ENCODE measurements at places on chromosomes 12 and 14.

DNA sequence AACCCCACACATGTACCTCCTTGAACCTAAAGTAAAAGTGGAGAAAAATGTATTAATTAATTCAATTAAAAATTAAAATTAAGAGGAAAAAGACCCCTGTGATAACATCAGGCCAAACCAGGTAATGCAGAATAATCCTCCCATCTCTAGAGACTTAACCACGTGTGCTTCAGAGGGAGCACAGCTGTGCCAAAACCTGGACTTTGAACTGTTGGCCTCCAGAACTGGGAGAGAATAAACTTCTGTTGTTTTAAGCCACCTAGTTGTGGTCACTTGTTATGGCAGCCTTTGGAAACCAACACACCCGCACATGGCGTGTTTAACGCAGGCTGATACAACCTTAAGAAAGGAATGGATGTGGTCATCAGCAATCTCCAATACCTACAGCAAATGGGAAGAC is 23.8 kb downstream of the OAS2 start:
- no peak for DNase-seq

GRCh38 chr14:103849151-103849886 is 1.9 kb upstream of the PPP1R13B start:
- no peak for DNase-seq

- no peak for DNase-seq
These were observed 349.0 kb downstream of the GLT1D1 start for GRCh38 chr12:129202109-129202814.

DNA sequence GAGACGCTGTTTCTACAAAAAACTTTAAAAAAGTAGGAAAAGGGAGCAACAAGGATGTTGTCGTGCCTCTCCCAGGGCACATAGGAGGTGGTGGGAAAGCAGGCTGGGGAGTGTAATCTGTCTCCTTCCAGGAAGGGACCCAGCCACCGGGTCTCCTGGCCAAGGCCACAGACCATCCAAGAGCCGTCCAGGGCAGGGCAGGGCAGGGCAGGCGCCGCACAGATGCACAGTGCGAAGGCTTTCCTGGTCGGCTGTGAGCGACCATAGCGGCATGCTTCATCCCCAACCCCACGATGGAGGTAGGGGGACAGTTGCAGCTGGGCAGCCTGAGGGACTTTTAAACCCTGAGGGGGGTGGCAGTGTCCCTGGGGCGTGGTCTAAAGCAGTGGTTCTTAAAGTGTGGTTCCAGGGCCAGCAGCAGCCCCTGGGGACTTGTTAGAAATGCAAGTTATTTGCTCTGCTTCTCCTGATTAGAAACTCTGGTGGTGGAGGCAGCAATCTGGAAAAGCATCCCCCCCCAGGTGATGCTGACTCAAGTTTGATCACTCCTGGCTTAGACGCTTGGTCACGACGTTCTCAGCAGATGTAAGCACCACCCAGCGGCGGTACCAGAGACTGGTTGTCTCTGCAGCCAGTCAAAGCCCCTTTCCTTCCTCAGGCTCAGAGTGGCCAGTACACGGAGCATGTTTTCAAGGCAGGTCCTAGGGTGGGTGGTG is 197.4 kb upstream of the PRMT8 start:
- DNase-seq = no peak

GRCh38 chr12:104722601-104723534 is 235.2 kb downstream of the SLC41A2 start:
- peak; percentile 53 for DNase-seq

GRCh38 chr14:101564819-101565698 is 3.8 kb downstream of the DIO3 start:
- DNase-seq = no peak

DNA sequence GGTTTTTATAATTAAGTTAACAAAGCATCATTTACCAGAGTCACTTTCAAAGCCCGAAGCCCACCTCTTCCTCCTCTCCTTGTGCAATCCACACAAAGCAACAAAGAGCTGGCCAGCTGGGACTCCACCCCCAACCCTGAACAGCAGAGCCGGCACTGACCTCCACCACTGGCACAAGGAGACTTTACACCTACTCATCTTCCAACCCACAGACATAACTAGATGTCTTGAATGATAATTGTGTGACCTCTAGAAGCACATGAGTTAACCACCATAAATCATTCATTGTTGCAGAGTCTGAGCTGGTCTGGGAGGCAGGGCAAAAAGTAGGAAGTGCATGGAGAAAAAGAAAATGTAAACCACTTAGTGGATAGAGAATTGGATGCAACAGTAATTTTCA is 72.2 kb downstream of the ST8SIA1 start:
- no peak for DNase-seq

GRCh38 chr12:124915239-124916236 is 1.1 kb upstream of the UBC start:
- no peak for DNase-seq

GRCh38 chr12:111102102-111102739 is 181.8 kb upstream of the MYL2 start:
- DNase-seq = no peak

- no peak for DNase-seq
These were observed 67.0 kb downstream of the EML1 start for GRCh38 chr14:99860219-99860618.

- DNase-seq = no peak
These were observed 35.1 kb upstream of the OTOGL start for GRCh38 chr12:80064269-80064668.

- no peak for DNase-seq
These were observed 2.3 kb downstream of the WNT1 start for GRCh38 chr12:48980389-48980952.

DNA sequence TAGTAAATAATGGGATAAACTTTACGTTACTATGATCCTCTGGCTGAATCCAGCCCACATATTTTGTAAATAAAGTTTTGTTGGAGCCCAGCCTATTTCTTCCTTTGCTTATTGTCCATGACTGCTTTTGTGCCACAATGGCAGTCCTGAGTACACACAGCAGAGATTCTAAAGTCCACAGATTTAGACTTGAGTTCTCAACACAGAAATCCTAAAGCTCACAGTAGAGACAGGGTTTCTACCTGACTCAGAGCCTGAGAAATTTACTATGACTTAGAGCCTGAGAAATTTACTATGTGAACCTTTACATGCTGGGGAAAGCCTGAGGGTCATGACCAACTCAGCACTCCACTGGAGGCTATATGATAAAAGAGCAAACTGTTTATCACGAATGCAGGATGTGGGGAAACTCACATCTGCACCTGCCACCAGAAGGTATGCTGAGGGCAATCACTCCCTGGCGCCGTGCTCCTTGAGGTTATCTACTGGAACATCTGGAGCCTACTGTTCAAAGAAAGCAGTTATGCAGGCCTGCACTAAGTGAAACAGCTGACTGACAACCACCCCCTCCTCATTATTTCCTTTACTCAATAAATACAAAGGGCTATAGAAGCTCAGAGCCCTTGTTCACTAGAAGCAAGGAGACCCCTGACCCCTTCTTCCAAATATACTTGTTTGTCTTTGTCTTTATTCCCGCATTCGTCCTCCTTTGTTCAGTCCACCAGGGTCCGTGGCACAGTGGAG is 52.6 kb upstream of the BICD1 start:
- no peak for DNase-seq

DNA sequence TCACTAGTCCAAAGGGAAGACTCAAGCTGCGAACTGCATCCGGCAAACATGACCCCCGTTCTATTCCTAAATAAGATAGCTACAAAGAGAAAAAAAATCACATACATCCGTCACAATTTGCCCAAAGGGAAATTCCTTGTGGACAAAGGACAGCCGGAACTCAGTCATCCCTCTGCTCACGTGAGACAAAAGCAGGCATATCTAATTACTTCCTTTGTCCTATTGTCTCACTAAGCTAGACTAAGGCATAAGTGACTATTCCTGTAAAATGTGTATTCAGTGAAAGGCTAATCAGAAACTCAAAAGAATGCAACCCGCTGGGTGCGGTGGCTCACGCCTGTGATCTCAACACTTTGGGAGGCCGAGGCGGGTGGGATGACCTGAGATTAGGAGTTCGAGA is 27.2 kb upstream of the NINJ2 start:
- DNase-seq = no peak

GRCh38 chr14:100542619-100543205 is 44.5 kb downstream of the BEGAIN start:
- DNase-seq = no peak

DNA sequence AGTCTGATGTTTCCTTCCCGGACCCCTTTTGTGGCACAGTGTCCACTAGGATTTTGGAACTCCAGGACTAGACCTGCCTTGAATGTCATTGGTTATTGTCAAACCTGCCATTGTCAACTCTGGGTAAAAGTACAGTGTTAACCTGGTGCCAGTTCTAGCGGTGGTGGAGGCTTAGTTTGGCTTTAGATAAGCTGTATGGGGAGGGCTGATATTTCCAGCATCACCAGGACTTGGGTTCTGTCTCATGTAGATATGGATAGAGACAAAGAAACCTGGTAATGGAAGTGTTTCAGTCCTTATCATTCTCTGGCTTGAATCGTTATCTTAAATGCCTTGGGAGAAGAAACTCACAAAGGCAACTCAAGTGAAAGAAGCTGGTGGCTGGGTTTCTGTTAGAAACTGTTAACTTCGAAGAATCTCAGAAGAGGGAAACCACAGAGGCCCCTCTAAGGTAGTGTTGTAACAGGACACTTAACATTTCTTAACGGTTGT is 10.6 kb downstream of the CHST11 start:
- no peak for DNase-seq

GRCh38 chr14:23366426-23366921 is 1.5 kb upstream of the EFS start:
- no peak for DNase-seq

- no peak for DNase-seq
These were observed 670 bp upstream of the BEGAIN start for GRCh38 chr14:100587763-100588411.

DNA sequence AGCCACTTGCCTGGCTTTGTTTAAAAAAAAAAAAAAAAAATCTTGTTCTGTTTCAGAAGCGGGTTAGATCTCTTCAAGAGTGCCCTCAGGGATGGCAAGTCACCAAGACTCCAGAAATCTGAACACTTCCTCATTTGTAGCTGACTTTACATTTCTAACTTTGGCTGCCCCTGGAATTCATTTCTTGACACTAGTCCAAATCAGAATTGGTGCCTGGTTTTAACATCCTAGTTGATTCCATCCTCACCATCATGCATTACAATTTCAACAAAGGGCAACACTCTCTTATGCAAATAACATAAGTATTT is 295.5 kb downstream of the RMST start:
- no peak for DNase-seq

DNA sequence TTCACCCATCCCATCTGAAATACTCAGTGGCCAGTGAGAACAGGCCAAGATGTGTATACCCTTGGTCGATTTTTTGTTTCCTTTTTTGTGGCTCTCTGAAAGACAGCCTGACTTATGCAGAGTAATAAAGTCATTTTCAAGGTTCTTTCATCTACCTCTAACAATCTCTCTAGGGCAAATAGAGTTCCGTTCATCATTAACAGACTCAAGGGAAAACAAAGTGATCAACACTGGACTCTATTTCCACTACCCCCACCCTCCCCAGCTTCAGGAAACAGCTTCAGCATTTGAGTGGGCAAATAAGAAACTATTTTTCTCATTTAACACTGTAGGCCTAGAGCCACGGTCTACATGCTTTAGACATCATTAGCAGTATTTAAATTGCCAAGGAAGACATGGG is 15.9 kb downstream of the PRKAB1 start:
- no peak for DNase-seq

DNA sequence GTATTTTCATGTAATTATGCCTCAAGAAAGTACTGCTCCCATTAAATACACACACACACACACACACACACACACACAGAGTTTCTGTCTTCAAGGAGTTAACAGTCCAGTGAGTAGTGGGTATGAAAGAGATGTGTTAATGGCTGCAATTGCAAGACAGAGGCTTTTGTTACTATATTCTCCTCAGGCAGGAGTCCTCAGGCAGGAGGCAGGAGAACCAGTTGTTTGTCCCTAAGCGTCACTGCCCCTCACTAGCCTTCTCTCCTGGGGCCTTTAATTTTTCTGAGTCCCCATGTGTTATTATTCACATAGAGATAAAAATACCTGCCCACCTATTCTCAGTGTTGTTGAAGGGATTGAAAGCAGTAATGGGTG is 31.2 kb downstream of the DAD1 start:
- no peak for DNase-seq

DNA sequence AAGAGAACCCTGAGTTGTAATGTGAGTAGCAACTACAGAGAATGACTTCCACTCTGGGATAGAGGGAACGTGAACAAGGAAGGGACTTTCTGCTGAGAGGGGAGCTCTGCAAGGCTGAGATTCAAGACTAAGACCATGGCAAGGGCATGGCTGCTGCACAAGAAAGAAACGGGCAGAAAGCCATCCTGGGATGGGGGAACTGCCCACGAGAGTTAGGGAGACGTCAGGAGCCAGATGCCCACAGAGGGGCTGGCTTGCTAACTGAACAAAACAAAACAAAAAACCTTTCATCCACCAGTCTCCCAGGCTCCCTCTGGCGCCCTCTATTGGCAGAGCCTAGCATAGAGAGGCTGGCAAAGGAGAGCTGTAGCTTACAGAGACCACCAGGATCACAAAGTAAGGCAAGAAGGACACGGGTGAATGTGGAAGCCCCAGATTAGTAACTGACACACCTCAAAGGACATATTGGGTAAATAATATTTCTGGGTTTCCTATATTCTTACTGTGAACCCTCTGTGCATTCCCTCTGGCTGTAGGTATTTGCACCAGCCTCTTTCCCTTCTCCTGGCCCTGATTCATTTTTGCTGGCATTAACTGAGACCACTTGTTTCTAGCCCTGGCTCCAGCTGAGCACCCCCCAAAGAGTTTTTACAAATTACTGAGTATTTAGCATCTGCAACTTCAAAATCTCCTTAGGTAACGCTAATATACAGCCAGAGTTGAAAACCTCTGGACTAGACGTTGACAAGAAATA is 338.3 kb downstream of the EMP1 start:
- DNase-seq = peak; percentile 85

GRCh38 chr12:73414926-73415325 is 1122.7 kb upstream of the ATXN7L3B start:
- DNase-seq = no peak

DNA sequence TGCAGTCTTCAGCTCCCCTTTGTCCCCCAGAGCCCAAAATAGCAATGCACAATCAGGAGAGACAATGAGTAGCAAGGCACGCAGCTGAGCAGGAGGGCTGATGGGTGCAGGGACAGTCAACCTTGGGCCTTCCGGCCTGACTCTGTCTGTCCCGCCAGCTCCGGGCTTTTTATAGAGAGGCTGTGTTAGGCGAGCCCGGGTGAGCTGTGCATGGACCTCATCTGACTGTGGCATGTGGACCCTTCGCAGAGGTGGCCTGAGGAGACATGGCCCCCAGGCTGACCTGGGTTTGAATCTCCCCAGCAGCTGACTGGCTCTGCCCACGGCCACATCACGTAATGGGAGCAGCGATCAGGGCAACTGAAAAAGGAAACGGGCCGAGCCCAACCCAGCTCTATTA is 177.9 kb downstream of the TSPAN9 start:
- DNase-seq = no peak

DNA sequence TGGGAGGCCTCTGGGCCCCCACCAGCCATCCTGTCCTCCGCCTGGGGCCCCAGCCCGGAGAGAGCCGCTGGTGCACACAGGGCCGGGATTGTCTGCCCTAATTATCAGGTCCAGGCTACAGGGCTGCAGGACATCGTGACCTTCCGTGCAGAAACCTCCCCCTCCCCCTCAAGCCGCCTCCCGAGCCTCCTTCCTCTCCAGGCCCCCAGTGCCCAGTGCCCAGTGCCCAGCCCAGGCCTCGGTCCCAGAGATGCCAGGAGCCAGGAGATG is 729 bp upstream of the GAPDH start:
- DNase-seq = no peak
